ENCODE measurements at places on chromosomes 13 and 19. TPM values are rescaled to one million over a fixed set of nuclear protein-coding genes. Genes with fewer than 3 reads are reported as not detected.

DNA sequence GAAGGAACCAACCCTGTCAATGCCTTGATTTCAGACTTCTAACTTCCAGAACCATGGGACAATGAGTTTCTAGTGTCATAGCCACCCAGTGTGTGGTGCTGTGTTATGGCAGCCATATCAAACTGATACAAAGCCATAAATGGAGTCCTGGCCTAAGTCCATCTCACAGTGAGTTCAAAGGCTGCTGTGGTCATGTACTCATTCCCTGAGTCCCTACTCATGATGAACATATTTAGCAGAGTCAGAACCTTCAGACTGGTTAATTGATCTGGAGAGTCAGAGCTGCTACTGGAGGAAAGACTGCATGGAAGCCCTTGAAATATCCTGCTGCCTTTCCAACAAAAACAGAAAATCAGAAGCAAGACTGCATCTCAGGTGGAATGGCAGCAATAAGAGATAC lies 39.2 kb upstream of the CSNK1A1L start:
- no peaks in the 10 kb centered on the region for H3K27me3 ChIP-seq
- no peak for DNase-seq
- no peak overlapping the region for H3K27ac ChIP-seq
- no peaks in the 10 kb centered on the region for H3K36me3 ChIP-seq
- no peak overlapping the region for H3K4me3 ChIP-seq
- H3K4me1 ChIP-seq, result no peaks in the 10 kb centered on the region

- no peaks in the 10 kb centered on the region for H3K4me1 ChIP-seq
- H3K27me3 ChIP-seq, result no peaks in the 10 kb centered on the region
- no peak overlapping the region for H3K4me3 ChIP-seq
Observed at GRCh38 chr13:84630476-84630875, 748.2 kb upstream of the SLITRK1 start.

GRCh38 chr13:52786766-52787165 lies 47.1 kb upstream of the CNMD start:
- no peak for DNase-seq
- no peak overlapping the region for H3K4me3 ChIP-seq
- no peak overlapping the region for H3K27ac ChIP-seq
- no peaks in the 10 kb centered on the region for H3K27me3 ChIP-seq

DNA sequence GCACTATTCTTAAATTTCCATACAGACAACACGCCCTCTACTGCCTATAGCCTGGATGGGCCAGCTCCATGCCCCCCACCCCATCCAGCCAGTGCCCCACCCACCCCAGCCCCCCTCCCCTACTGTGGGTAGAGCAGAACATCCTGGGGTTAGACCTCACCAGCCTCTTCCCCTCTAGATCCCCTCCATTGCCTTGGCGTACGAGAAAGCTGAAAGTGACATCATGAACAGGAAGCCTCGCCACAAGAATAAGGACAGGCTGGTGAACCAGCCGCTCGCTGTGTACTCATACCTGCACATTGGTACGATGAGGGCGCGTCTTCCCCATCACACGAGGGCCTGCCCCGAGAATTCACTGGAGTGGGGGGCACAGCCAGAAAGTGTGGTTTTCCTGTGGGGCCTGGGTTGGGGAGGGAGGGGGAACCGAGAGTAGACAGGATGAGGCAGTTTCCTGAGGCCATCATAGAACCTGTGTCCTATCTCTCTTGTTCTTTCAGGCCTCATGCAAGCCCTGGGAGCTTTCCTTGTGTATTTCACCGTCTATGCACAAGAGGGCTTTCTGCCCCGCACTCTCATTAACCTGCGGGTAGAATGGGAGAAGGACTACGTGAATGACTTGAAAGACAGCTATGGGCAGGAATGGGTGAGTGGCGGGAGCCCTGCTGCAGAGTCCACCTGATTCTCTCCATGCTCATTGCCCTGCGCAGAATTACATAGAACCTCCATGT lies 29.1 kb downstream of the ATP12A start:
- H3K36me3 ChIP-seq, result no peaks in the 10 kb centered on the region
- H3K4me1 ChIP-seq, result no peaks in the 10 kb centered on the region
- no peaks in the 10 kb centered on the region for H3K27me3 ChIP-seq
- H3K27ac ChIP-seq, result no peak overlapping the region
- H3K4me3 ChIP-seq, result no peak overlapping the region

- H3K4me3 ChIP-seq, result no peak overlapping the region
- no peak for DNase-seq
- H3K27ac ChIP-seq, result no peak overlapping the region
- no peaks in the 10 kb centered on the region for H3K4me1 ChIP-seq
- no peaks in the 10 kb centered on the region for H3K27me3 ChIP-seq
Observed at GRCh38 chr13:36217456-36217855, 3.1 kb upstream of the SOHLH2 start.

- H3K4me1 ChIP-seq, result no peaks in the 10 kb centered on the region
- H3K27ac ChIP-seq, result no peak overlapping the region
Observed at GRCh38 chr19:10920781-10921180, 7.7 kb downstream of the YIPF2 start.

DNA sequence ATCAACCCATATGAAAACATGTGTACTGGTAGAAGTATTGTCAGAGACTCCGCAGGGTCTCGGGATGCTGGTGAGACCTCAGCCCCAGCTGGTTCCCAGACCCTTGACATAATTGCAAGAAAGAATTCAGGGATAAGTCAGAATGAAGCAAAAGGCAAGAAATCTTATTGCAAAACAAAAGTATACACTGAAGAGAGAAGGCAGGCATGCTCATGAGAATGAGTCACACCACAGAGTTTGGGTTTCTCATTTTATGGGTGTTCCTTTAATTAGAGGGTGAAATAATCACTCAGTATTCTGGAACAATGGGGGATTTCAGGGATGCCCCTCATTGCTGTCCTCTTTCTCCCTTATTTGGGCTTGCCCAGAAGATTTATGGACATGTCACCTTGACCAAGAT lies 1423.8 kb upstream of the MIR17HG start:
- H3K4me1 ChIP-seq, result no peaks in the 10 kb centered on the region
- DNase-seq, result no peak

- no peaks in the 10 kb centered on the region for H3K27me3 ChIP-seq
- DNase-seq, result no peak
- no peak overlapping the region for H3K4me3 ChIP-seq
- H3K36me3 ChIP-seq, result no peaks in the 10 kb centered on the region
Observed at GRCh38 chr13:99916366-99917103, 55.0 kb downstream of the ZIC5 start.

The KLK3 gene
- 0.63 TPM for total RNA-seq

The C19orf81 gene
- 5.4 TPM for total RNA-seq

GRCh38 chr13:59145381-59145780 lies 1018.3 kb downstream of the DIAPH3 start:
- H3K27me3 ChIP-seq, result no peaks in the 10 kb centered on the region
- DNase-seq, result no peak
- H3K27ac ChIP-seq, result no peak overlapping the region

GRCh38 chr19:48946463-48947257 lies 8.0 kb upstream of the BAX start:
- H3K27me3 ChIP-seq, result no peaks in the 10 kb centered on the region
- H3K27ac ChIP-seq, result no peak overlapping the region
- H3K4me1 ChIP-seq, result no peaks in the 10 kb centered on the region
- no peak overlapping the region for H3K4me3 ChIP-seq
- no peaks in the 10 kb centered on the region for H3K36me3 ChIP-seq
- DNase-seq, result no peak

The ZNF208 gene
- total RNA-seq, result 27.6 TPM

DNA sequence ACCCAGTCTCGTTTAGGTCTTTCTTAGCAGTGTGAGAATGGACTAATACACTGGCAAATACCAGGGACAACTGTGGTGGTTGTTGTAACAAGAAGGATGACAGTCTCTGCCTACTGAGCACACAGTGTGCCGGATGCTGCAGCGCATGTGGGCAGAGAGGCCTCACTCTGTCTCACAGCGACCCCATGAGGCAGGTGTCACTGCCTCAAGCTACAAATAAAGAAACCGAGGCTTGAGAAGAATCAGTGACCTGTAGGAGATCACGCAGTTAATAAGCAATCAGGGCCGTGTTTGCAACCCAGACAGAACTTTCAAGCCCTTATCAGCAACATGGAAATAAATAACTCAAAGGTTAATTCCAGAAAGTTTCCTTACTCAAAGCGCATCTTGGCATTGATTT lies 40.5 kb upstream of the GAS6 start:
- H3K36me3 ChIP-seq, result no peaks in the 10 kb centered on the region
- no peaks in the 10 kb centered on the region for H3K27me3 ChIP-seq
- no peak overlapping the region for H3K27ac ChIP-seq
- H3K4me1 ChIP-seq, result no peaks in the 10 kb centered on the region
- H3K4me3 ChIP-seq, result no peak overlapping the region

DNA sequence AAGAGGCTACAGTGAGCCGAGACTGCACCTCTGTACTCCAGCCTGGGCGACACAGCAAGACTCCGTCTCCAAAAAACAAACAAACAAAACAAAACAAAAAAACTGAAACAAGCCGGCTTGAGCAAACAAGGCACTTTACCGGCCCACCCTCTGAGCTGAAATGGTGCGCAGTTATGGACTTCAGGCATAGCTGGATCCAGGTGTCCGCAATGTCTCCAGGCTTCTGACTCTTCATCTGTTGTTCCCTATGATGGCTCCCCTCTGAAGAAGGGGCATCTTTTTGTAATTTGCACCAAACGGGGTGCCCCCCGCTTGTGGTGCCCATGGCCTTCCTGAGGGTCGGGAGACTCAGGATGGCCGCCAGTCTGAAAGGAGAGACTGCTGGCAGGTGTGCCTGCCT lies 6.2 kb downstream of the C2CD4C start:
- H3K4me1 ChIP-seq, result no peaks in the 10 kb centered on the region
- H3K27ac ChIP-seq, result no peak overlapping the region
- H3K4me3 ChIP-seq, result no peak overlapping the region
- DNase-seq, result no peak

DNA sequence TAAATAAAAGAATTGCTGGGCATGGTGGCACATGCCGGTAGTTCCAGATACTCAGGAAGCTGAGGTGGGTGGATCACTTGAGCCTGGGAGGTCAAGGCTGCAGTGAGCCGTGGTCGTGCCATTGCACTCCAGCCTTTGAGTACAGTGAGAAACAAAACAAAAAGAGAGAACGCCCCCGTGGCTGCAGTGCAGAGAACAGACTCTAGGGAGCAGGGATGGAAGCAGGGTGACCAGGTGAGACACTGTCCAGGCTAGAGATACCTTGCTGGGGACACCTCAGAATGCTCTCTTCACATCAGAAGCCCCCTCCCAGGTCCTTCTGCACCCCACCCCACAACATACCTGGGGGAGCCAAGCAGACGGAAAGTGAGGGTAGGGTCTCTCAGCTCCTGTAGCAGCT lies 24.8 kb downstream of the MAP4K1 start:
- H3K27me3 ChIP-seq, result no peaks in the 10 kb centered on the region
- DNase-seq, result no peak
- H3K4me3 ChIP-seq, result no peak overlapping the region
- H3K27ac ChIP-seq, result no peak overlapping the region

DNA sequence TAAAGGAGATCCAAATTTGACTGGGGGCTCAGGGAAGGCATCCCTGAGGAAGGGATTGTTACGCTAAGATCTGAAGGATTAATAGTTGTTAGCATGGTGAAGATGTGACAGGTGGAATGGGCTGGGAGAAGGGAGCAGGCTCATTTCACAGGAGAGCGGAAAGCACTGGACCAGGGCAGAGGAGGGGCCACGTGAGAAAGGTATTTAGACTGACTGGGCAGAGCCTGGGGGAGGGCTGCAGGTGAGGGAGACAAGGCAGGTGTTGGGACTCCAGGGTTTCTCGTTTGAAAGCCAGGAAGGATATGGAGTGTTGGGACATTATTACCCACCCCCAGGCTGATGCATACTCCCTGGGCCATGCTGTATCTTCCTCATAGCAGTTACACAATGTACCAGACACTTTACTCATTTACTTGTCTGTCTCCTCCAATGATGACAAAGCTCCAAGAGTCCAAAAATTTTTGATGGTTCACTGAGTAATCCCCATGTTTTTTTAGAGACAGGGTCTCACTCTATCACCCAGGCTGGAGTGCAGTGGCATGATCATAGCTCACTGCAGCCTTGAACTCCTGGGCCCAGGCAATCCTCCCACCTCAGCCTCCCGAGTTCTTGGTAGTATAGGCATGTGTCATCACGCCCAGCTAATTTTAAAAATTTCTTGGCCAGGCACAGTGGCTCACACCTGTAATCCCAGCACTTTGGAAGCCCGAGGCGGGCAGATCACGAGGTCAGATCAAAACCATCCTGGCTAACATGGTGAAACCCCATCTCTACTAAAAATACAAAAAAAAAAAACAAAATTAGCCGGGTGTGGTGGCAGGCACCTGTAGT lies 2.3 kb downstream of the TRAPPC6A start:
- no peak overlapping the region for H3K27ac ChIP-seq
- no peak overlapping the region for H3K4me3 ChIP-seq
- peaks cover 17% of the 10 kb centered on the region for H3K4me1 ChIP-seq
- DNase-seq, result no peak
- H3K27me3 ChIP-seq, result no peaks in the 10 kb centered on the region

GRCh38 chr13:74561155-74561554 lies 427.0 kb upstream of the KLF12 start:
- H3K4me3 ChIP-seq, result no peak overlapping the region
- H3K27ac ChIP-seq, result no peak overlapping the region
- H3K4me1 ChIP-seq, result no peaks in the 10 kb centered on the region
- no peaks in the 10 kb centered on the region for H3K36me3 ChIP-seq
- DNase-seq, result no peak
